ENCODE measurements at places on chromosomes 6 and 20. TPM values are rescaled to one million over a fixed set of nuclear protein-coding genes. Genes with fewer than 3 reads are reported as not detected.

The ZNF831 gene
- not detected for total RNA-seq

The KIFC1 gene
- total RNA-seq, result 31.4 TPM

The TUBB2B gene
- 2.3 TPM for total RNA-seq

The BHLHE23 gene
- not detected for total RNA-seq

The APOM gene
- total RNA-seq, result 1.8 TPM

The HLA-DPB1 gene
- total RNA-seq, result 20.7 TPM

The TRIM15 gene
- total RNA-seq, result not detected

The SLCO4A1 gene
- not detected for total RNA-seq

The HLA-DRB5 gene
- not detected for total RNA-seq

The CCN6 gene
- total RNA-seq, result not detected

The TCF19 gene
- 21.2 TPM for total RNA-seq

The CDH4 gene
- total RNA-seq, result 21.2 TPM

The SMIM26 gene
- total RNA-seq, result 172 TPM

The BPIFA1 gene
- not detected for total RNA-seq

The ZSCAN9 gene
- total RNA-seq, result 10.3 TPM

The CITED2 gene
- 247 TPM for total RNA-seq

The METTL24 gene
- total RNA-seq, result not detected

The CST4 gene
- 0.78 TPM for total RNA-seq

The MYLK4 gene
- 0.24 TPM for total RNA-seq

The MEP1A gene
- not detected for total RNA-seq

The MYBL2 gene
- total RNA-seq, result 32.3 TPM

The EPPIN gene
- not detected for total RNA-seq

The TREML2 gene
- total RNA-seq, result not detected

The POPDC3 gene
- total RNA-seq, result 39.7 TPM

The CTSZ gene
- total RNA-seq, result 129 TPM

The CLPSL2 gene
- total RNA-seq, result not detected

The TNXB gene
- total RNA-seq, result 34.1 TPM

The ISM1 gene
- 0.26 TPM for total RNA-seq

The TP53INP2 gene
- total RNA-seq, result 6.9 TPM

The TMEM217 gene
- 2.5 TPM for total RNA-seq

All from epithelial cell of alveolus of lung (primary cell).